NB4 (cell line): ENCODE measurements at places on chromosomes 3 and 15.

DNA sequence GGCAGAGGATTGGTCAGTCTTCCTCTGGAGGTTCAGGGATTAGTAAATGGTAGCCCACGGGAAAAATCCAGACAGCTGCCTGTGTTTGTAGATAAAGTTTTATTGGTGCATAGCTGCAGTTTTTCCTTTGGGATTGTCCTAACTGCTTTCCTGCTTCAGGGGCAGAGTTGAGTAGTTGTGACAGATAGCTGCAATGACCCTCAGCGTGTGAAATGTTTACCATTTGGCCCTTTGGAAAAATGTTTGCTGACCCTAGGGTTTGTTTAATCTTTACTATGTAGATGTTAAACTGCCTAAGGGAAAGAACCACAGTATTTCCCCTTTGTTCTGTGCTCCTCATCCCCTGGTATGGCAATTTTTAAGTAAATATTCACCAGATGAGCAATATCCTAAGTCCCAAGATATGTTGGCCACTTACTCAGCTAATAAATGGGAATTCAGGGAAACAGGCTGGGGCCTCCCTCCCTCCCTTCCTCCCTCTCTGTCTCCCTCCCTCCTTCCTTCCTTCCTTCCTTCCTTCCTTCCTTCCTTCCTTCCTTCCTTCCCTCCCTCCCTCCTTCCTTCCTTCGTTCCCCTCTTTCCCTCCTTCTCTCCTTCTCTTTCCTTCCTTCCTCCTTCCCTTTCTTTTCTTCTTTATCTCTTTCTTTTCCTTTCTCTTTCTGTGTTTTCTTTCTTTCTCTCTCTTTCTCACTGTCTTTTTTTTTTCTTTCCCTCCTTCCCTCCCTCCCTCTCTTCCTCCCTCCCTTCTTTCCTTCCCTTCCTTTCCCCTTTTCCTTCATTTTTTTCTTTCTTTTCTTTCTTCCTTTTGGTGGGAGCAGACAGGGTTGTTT lies 234.6 kb upstream of the BHLHE40 start:
- no peak for DNase-seq

GRCh38 chr15:63992300-63992699 lies 54.0 kb downstream of the DAPK2 start:
- no peak for DNase-seq

DNA sequence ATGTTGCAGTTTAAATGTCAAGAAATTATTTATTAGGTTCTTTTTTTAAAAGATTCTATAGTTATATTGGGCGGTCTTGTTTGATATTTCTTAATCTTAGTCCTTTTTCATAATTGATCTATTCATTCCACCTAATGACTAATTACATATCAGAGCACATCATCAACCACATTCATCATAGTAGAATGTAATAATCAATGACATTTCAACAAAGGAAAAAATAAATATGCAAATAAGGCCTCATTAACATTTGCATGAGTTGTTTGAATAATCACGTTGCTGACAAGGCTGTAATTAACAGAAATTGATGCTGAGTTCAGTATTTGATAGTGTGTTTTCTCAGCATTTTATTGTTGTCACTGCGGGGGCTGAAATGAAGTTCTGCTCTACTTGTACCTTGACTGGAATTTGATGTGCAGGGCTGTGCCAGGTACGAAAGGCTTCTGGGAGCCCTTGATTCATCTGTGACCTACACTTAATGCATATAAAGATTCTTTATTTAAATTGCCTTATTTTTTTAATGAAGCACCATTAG lies 215.7 kb downstream of the TCF12 start:
- no peak for DNase-seq

DNA sequence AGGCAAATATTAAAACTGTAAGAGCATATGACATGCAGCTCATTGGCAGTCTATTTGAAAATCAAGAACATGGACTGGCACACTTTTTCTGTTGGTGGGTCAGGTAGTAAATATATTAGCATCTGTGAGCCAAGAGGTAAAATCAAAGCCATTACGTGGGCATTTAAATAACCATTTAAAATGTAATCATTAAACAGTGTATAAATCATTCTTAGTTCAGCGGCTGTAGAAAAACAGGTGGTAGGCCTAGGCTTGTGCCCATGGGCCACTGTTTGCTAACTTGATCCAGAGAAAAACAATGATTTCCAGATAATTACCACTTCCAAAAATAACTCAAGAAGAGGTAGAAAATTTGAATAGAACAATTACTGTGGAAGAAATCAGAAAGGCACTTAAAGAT lies 105.1 kb downstream of the CHST2 start:
- DNase-seq: no peak

- DNase-seq: no peak
These were observed 4.2 kb upstream of the MEIS2 start for GRCh38 chr15:37104424-37104981.

DNA sequence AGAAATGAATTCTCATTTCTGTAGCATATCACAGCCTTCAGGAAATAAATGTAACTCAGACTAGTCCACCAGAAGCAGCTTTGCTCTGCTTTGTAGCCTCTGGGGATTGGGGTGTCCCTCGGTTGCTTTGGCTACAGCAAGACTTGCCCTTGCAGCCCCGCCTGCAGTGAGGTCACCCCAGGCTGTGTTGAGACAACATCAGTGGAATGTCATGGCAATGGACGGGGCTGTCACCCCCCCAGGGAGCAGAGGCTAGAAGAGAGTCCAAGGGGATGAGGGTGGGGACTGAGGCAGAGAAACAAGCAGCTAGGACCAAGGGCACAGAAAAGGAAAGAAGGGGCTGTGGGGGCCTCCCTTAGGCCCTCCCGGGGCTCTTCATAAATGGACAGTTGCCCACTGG lies 854 bp downstream of the CLEC3B start:
- DNase-seq: no peak

GRCh38 chr3:151924753-151925152 lies 51.3 kb downstream of the SUCNR1 start:
- no peak for DNase-seq

- no peak for DNase-seq
These were observed 212.2 kb downstream of the ZNF621 start for GRCh38 chr3:40736943-40737342.

GRCh38 chr3:149621218-149622005 lies 36.4 kb downstream of the WWTR1 start:
- peak; percentile 40 for DNase-seq

- DNase-seq: no peak
These were observed 423.7 kb downstream of the EPHB1 start for GRCh38 chr3:135218782-135219181.

DNA sequence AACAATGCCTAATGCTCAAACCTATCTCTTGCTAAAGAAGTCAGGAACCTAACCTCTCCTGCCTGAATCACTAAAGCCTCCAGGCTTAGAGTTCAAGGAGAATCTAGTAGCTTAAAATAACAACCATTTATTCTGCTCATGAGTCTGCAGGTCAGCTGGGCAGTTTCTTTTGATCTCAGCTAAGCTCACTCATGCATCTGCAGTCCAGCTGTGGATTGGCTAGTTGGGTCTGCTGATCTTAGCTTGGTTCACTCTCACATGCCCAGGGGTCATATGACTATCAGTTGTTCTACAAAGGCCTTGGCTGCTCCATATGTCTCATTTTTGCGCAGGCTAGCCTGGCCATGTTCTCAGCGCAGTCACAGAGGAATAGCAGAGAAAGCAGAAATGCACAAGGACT lies 109.2 kb upstream of the STT3B start:
- DNase-seq: no peak

DNA sequence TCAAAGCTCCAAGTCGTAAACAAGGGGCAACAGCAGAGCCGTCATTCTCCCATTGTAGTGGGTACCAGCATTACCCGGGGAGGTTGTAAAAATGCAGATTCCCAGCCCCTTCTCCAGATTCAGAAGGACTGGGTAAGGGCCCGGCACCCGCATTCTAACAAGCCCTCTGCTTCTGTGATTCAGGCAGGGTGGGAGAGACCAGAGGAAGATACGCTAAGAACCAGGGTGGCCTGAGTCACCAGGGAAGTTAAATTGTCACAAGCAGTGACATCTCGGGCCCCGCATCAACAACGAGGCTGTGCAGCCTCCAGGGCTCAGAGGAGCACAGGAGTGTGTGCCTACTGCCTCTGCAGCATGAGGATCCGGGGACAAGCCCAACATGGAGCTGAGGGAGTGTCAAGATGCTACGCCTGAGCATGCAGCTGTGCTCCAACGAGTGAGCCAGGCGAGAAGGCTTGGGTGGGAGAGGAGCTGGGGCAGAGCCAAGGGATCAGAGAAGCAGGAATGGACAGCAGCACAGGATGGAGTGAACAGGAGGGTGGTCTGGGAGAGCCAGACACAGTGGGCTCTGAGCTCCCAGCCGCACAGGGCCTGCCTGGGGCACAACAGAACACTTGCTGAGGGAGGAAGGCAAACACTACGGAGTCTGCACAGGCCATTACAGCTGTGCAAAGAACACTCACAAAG lies 68.5 kb downstream of the CPN2 start:
- DNase-seq: no peak
